ENCODE measurements at places on chromosomes 2 and 18. TPM values are rescaled to one million over a fixed set of nuclear protein-coding genes. Genes with fewer than 3 reads are reported as not detected.

LOXL3 gene
- polyA plus RNA-seq = 2.3 TPM

- DNase-seq = no peak
These were observed 40.1 kb downstream of the MTCL1 start for GRCh38 chr18:8745355-8746014.

KRTCAP3 gene
- polyA plus RNA-seq = 57.0 TPM

REG3A gene
- 11,127 TPM for polyA plus RNA-seq

- no peak for DNase-seq
These were observed 154.5 kb downstream of the RTN4 start for GRCh38 chr2:54895730-54896129.

HOXD13 gene
- polyA plus RNA-seq = not detected

DNA sequence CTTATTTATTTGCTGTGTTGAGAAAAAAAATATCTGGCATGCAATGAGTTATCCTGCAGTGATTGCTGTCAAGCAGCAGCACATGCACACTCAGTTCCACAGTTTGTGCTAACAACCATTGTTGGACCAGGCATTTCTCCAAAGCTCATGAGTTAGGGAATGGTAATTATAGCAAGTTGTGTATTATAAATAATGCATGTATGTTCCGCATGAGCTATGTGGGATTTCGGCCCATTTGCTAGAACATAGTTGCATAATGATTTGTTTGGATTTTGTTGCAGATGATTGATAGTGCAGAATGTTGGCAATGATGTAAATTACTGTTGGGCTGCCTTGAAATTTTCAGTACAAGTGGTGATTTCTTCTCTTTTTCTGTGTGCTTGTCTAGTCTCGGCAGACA lies 10.7 kb downstream of the KCNJ3 start:
- DNase-seq = no peak

GRCh38 chr2:85656468-85656867 lies 11.5 kb downstream of the SFTPB start:
- DNase-seq = no peak

- DNase-seq = no peak
These were observed 65.8 kb upstream of the PIEZO2 start for GRCh38 chr18:11215216-11215615.

- DNase-seq = no peak
These were observed 151.0 kb upstream of the DAPL1 start for GRCh38 chr2:158644139-158644538.
